ENCODE measurements at places on chromosomes 3 and 15. TPM values are rescaled to one million over a fixed set of nuclear protein-coding genes. Genes with fewer than 3 reads are reported as not detected.

DNA sequence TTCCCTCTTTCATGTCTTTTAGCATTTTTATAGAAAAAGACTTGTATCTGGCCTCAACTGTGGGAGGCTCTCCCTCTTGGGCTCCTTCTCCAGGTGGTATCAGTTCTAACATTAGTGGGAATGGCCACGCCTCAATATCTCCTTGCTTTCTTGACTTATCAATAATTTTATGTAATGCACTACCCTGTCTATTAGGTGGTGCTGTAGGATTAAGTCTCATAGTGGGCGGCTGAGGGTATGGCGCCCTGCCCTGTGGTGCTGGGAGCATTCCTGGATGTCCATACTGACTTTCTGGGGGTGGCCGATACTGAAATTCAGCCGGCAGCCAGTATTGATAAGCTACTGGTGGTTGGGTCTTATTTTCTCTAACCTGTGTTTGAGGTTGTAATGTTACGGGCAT lies 8.7 kb upstream of the RPUSD3 start:
- H3K27ac ChIP-seq: no peak overlapping the region
- peaks cover 18% of the 10 kb centered on the region for H3K27me3 ChIP-seq
- DNase-seq: no peak
- peaks cover 9% of the 10 kb centered on the region for H3K4me1 ChIP-seq

GRCh38 chr15:31098491-31098917 lies 3.0 kb downstream of the TRPM1 start:
- H3K4me1 ChIP-seq: no peaks in the 10 kb centered on the region
- H3K4me3 ChIP-seq: no peak overlapping the region
- H3K27ac ChIP-seq: no peak overlapping the region
- peaks cover 18% of the 10 kb centered on the region for H3K27me3 ChIP-seq
- DNase-seq: no peak

GRCh38 chr3:194293546-194294198 lies 57.5 kb downstream of the CPN2 start:
- H3K4me3 ChIP-seq: no peak overlapping the region
- DNase-seq: no peak
- H3K4me1 ChIP-seq: peaks cover 2% of the 10 kb centered on the region
- peaks cover 71% of the 10 kb centered on the region for H3K27me3 ChIP-seq
- peaks cover 4% of the 10 kb centered on the region for H3K36me3 ChIP-seq
- H3K27ac ChIP-seq: no peak overlapping the region

GRCh38 chr3:68315546-68315945 lies 616.8 kb downstream of the TAFA4 start:
- no peaks in the 10 kb centered on the region for H3K27me3 ChIP-seq
- no peak for DNase-seq
- no peak overlapping the region for H3K4me3 ChIP-seq
- H3K4me1 ChIP-seq: no peaks in the 10 kb centered on the region
- no peaks in the 10 kb centered on the region for H3K36me3 ChIP-seq

- H3K4me3 ChIP-seq: no peak overlapping the region
- no peaks in the 10 kb centered on the region for H3K36me3 ChIP-seq
- no peak overlapping the region for H3K27ac ChIP-seq
- no peak for DNase-seq
- H3K4me1 ChIP-seq: peaks cover 5% of the 10 kb centered on the region
Observed at GRCh38 chr3:152496286-152496685, 227.6 kb downstream of the MBNL1 start.

GRCh38 chr15:80309769-80310384 lies 57.9 kb upstream of the CTXND1 start:
- peaks cover 14% of the 10 kb centered on the region for H3K27me3 ChIP-seq
- H3K4me1 ChIP-seq: no peaks in the 10 kb centered on the region
- no peaks in the 10 kb centered on the region for H3K36me3 ChIP-seq
- H3K4me3 ChIP-seq: no peak overlapping the region
- no peak overlapping the region for H3K27ac ChIP-seq

DNA sequence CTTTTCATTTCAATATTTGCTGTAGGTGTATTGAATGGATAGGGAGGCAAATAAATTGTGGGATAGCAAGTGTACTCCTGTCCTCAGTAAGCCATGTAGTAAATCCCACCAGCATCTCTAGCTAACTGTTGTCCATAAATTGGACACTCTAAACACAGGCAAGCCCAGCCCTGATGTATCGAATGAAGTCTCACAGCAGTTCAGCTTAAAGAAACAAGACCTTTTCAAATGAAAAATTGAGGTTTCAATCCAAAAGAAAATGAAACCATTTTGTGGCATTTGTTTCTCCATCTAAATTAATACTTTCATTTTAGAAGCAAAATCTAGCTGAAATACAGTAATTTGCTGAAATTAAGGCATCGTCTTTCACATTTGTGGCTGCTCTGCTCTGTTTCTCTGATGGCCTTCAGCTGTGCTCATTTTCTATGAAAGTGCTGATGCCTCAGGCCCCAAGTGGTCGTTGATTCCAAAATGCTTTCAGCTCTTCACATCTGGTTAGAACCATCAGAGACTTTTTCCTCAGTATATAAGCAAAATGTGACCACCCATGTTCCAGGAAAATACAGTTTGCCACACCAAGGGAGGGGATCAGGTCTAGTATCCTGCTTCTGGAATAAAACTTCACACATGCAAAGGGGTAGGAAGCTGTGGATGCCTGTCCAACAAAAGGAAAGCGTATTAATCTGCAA lies 245.0 kb downstream of the ZMAT3 start:
- H3K4me1 ChIP-seq: no peaks in the 10 kb centered on the region
- no peak for DNase-seq

GRCh38 chr3:109944836-109945235 lies 607.5 kb upstream of the DPPA4 start:
- peaks cover 2% of the 10 kb centered on the region for H3K36me3 ChIP-seq
- no peak overlapping the region for H3K27ac ChIP-seq
- DNase-seq: no peak
- no peaks in the 10 kb centered on the region for H3K4me1 ChIP-seq
- no peaks in the 10 kb centered on the region for H3K27me3 ChIP-seq
- H3K4me3 ChIP-seq: no peak overlapping the region

DNA sequence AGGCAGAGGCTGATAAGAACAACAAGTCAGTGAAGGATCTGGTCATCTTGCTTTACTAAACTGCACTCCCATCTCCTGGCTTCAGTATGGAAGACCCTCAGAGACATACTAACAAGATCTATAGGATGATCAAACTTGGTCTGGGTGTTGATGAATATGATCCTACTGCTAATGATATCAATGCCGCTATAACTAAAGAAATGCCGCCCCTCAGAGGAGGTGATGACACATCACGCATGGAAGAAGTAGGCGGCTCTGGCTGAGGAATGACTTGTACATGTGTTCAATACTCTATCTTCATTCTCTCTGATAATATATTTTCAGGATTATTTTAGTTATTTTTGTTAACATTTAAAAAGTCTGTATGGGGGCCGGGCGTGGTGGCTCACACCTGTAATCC lies 17.5 kb upstream of the EIF2B5 start:
- H3K27ac ChIP-seq: no peak overlapping the region
- no peak for DNase-seq
- H3K4me3 ChIP-seq: no peak overlapping the region
- peaks cover 23% of the 10 kb centered on the region for H3K27me3 ChIP-seq

GRCh38 chr15:80530737-80531365 lies 126.7 kb downstream of the ARNT2 start:
- DNase-seq: no peak
- H3K27me3 ChIP-seq: peaks cover 28% of the 10 kb centered on the region
- H3K4me3 ChIP-seq: no peak overlapping the region
- H3K4me1 ChIP-seq: no peaks in the 10 kb centered on the region

GRCh38 chr3:182618981-182619591 lies 174.2 kb upstream of the ATP11B start:
- no peaks in the 10 kb centered on the region for H3K36me3 ChIP-seq
- no peak overlapping the region for H3K27ac ChIP-seq
- no peaks in the 10 kb centered on the region for H3K4me1 ChIP-seq
- H3K27me3 ChIP-seq: peaks cover 17% of the 10 kb centered on the region

DNA sequence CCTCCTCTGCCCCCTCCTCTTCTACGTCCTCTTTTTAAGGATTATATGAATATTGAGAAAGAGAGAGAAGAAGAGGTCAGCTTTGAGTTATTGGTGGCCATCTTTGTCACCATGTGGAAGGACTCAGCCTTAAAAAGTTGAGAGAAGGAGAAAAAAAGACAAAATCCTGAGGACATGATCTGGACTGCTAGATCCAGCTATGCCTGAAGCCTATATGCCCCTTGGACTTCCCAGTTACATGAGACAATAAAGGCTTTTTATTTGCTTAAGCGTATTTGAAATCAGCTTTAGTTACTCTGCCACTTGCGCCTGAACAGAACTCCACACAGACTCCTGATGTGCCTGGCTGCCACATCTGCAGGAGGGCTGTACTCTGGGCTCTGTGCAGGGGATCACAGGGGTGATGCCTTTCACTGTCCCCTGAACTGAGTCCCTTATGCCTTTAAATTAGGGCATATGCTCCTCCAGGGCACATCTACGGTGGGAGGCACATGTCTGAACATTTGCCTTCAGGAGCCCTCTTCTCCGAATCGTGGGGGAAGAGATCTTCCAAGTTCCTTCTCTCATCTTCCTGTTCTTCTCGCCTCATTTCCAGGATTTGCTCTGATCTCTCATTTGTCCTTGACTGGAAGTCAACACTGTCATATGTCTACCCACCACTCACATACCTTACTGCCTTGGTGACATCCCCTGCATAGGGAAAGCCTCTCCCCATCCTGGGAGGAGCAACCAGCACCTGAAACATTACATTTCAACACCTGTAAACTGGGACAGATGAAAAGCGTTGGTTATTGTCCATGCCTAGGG lies 14.0 kb upstream of the PLA2G4E start:
- H3K36me3 ChIP-seq: no peaks in the 10 kb centered on the region
- DNase-seq: no peak
- peaks cover 6% of the 10 kb centered on the region for H3K4me1 ChIP-seq
- no peak overlapping the region for H3K4me3 ChIP-seq
- peaks cover 9% of the 10 kb centered on the region for H3K27me3 ChIP-seq

Gene CCDC80
- total RNA-seq: 1.5 TPM

Gene DCLK3
- not detected for total RNA-seq
